Ovary (tissue), 10 donors: ENCODE measurements at places on chromosomes 3 and 15.

GRCh38 chr3:108661699-108662098, 72.2 kb downstream of the DZIP3 start:
- DNase-seq = no peak

DNA sequence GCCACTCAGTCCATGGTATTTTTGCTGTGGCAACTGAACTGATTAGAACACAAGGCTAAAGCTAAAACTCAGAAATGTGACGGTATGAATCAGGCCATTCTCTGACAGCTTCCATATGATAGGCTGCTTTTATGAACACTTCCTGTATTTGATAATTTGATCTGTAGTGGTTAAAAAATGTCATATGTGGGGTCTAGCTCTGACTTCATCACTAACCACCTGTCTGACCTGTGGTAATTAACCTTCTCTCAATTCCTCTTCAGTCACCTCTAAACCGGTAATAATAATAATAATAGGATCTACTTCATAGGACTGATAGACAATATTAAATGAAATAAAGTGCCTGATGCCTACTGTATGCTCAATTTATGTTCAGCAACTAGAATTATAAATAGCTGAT, 223.2 kb downstream of the MBNL1 start:
- no peak for DNase-seq

DNA sequence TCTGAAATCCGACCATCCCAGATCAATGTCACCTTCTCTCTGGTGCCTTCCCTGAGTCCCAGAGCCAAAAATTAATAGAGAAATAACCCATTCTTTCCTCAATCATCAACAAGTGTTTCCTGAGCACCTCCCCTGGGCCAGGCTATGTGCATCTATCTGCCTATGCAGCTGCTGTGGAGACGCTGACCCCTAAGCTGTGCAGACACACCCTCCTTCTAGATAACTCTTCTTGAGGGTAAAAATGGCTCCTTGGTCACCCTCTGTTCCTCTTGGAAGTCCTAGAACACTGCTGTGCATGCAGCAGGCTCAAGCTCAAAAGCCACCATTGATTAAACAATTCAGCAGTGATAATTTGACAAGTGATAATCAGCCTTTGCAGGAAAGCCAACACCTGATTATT, 18.4 kb downstream of the CA12 start:
- no peak for DNase-seq

DNA sequence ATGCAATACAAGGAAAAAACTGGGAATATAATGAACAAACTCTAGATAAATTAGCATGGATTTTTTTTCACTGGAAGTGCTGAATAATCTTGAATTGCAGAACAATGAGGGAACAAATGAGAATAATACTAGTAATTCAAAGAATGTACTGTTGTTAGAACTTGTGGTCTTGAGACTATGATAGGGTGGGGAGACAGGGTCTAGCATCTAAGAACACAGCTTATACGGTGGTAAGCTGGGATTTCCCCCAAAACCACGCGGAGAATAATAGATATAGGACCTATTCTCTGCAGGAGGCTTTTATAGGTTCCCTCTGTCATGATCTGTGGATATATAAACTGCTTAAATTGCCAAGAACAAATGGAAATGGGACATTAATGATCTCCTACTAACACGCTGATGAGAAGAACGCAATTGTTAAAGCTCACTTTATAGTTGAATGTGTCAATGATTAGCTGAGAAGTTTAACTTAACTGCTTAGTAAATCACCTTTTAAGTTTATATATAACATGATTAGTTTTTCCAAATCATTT, 692.3 kb downstream of the ZPLD1 start:
- no peak for DNase-seq

DNA sequence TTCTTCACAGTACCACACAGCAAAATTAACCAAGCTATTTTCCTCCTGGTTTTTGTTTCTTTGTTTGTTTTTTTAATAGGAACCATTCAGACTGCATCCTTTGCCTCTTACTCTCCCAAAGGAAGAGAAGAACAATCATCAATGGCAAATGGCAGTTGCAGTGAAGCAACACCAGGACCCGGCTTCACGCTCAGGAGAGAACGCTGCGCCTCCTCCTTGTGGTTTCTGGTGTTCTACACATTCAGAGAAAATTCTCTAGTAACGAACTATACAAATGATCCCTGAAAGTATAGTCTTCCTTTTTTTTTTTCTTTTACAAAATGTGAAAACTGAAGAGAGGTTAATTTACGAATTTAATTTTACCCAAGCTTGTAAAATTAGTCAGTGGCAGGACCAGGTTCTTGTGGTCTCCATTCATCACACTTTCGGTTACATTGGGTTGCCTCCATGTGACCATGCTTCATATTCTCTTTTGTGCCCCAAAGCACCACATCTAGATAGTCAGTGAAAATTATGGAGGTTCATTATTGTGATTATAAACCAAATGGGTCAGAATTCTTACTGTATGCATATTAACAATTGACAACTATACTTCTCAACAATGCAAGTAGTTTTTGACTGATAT, 10.6 kb upstream of the MINDY2 start:
- DNase-seq = no peak

DNA sequence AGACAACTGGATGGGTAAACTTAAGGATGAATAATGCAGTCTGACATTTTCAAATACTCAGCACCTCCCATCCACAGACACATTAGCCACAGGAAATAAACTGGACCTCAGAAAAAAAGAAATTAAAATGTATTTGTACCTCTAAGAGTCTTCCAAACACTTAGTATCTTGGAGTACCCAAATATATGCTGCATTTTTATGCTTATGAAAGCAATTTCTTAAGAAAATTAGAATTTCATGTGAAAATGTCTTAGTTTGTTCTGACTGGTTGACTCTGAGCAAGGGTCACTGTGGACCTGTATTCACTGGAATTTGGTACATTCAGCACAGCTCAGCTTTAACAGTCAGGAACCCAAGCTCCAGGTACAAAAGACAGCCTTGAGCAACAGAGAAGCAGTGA, 216.2 kb upstream of the UBE2E2 start:
- no peak for DNase-seq

GRCh38 chr15:98513428-98513986, 134.8 kb upstream of the IGF1R start:
- no peak for DNase-seq

DNA sequence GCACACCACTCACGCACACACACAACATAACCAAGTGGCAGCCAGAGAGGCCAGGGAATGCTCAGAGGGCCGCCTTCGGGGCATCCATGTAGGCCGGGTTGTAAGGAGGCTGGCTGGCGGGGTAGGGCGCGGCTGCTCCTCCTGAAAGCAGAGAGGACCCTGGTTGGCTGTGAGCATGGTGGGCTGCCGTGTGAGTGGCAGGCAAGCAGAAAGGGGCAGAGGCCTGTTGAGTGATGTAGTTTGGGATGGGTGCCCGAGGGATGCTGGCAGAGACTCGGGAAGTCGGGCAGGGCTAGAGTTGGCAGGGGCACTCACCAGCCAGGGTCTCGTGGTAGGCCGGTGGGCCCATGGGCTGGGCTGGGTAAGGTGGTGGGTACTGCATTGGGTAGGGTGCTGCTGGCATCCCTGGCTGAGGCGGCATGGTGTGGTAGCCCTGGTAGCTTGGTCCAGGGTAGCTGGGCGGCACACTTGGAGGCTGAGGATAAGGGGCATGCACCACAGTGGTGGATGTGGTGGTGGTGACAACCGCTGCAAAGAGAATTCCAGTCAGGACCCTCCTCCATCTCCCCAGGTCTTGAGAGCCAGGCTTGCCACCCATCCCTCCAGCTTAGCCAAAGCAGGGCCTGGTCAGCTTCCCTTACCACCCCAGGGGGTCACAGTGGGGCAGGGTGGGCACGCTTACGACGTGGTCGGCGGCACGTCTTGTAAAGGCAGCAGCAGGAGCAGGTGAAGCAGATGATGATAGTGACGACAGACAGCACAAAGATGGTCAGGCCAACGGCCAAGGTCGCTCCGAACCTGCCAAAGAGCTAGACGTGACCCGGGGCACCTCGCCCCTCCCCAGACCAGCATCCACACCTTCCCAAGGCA, 22.7 kb downstream of the ATRIP start:
- no peak for DNase-seq

- DNase-seq = no peak
Observed at GRCh38 chr15:94306700-94307650, 75.6 kb downstream of the MCTP2 start.

DNA sequence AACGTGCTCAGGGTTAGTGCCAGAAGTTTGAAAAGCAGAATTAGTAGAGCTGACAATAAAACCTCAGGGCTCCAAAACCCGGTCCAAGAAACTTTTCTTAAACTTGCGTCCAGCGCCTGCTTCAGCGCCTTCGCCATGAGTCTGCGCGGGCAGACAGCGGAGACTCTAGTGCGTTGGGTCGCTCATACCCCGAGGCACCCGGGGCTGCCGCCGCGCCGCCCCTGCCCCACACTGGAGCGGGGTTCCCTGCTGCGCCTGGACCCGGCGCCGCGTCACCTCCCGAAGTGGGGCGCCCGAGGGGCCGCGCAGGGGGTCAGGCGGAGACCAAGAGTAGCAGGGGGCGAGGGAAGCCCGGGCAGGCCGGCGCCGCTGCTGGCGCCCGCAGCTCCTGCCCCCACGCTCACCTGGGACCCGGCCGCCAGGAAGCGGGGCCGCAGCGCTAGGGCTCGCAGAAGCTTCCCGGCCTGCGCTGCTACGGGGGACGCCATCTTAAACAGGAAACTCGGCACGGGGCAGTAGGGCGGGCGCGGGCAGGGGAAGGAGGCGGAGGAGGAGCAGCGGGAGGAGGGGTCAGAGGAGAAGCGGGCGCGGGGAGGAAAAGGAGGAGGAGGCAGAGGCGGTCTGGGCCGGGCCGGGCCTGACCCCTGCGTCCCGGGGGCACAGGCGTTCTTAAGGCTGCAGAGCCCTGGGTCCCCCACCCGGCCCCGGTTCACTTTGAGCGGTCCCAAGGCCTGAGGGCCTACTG, at the start of gene SUCLG2:
Gene SUCLG2 (minus strand): TSS at position 514 of the 745 bp plus-strand sequence. CDS start 26 bp downstream, at position 488.
- peak; percentile 92 for DNase-seq
